ENCODE measurements at places on chromosomes 12 and 14. TPM values are rescaled to one million over a fixed set of nuclear protein-coding genes. Genes with fewer than 3 reads are reported as not detected.

DNA sequence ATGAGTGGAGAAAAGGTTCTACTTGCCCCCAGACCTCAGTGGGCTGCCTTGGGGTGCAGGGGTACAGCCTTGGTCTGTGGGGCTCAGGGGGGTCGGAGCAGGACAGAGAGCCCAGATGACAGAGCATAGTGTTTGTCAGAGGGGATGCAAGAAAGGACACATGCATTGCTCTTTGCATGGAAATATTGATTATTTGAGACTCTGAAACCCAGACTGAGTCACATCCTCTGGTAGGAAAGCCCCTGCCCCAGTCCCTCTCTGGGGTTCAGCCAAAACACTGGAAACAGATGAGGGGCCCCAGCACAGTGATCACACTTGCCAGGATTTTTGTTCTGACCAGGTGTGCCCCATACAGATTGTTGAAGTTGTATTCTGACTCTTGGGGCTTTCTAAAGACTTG lies 1094.4 kb downstream of the BCL11B start:
- DNase-seq, result no peak

DNA sequence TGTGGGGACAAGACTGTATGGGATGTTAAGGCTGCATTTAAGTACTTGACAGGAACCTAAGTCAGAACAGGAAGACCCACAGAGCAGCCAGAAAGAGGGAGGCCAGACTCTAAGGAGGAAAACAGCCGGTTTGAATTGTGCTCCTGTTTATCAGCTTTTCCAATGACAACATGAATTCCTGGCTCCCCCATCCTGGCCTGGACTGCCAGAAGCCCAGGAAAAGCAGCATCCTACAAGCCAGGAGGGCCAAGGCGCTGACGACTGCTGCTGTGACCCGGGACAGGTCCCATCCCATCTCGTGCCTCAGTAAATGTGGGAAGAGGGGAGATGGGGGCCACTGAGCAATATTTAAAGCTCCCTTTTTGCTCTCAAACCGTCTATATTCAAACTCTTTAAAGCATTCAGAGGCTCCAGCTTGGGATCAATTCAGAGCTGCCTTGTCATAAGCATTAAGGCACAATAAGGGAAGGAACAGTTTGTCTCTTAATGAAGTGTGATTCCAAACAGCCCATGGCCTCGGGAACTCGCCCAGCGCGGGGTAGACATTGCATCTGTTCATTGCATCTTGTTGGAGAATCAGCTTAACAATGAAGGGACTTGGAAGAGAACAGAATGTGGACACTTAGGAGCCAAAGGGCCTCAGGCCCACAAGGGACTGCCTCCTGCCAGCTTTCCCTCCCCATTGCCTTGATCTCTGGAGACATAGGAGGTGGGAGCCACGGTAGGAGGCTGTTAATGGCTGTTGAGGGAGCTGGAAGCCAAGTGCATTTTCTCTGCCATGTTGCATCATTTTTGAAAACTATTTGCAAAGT lies 49.6 kb downstream of the CMKLR1 start:
- no peak for DNase-seq

GRCh38 chr12:45987340-45987727 lies 3.0 kb downstream of the SCAF11 start:
- no peak for DNase-seq

Gene FAIM2
- polyA plus RNA-seq, result 1.0 TPM

- DNase-seq, result no peak
Measured at GRCh38 chr14:89325299-89325883, 91.6 kb downstream of the FOXN3 start.

Gene LPAR5
- polyA plus RNA-seq, result 0.57 TPM

GRCh38 chr12:111761099-111761498 lies 5.6 kb upstream of the ALDH2 start:
- no peak for DNase-seq

Data from ovary (tissue), 10 donors.